ENCODE measurements at places on chromosomes 3 and 15.

- DNase-seq, result no peak
These were observed 486 bp downstream of the CDIN1 start for GRCh38 chr15:36579792-36580431.

GRCh38 chr15:59251001-59251845 is 44.6 kb downstream of the LDHAL6B start:
- DNase-seq, result no peak

GRCh38 chr3:152943645-152944044 is 108.7 kb downstream of the P2RY1 start:
- DNase-seq, result no peak

GRCh38 chr3:15387171-15387581 is 40.2 kb downstream of the METTL6 start:
- DNase-seq, result peak; percentile 30

- DNase-seq, result no peak
These were observed 212.7 kb downstream of the C3orf38 start for GRCh38 chr3:88362428-88362827.

GRCh38 chr15:42890161-42890913 is 30.2 kb downstream of the TTBK2 start:
- peak; percentile 68 for DNase-seq

DNA sequence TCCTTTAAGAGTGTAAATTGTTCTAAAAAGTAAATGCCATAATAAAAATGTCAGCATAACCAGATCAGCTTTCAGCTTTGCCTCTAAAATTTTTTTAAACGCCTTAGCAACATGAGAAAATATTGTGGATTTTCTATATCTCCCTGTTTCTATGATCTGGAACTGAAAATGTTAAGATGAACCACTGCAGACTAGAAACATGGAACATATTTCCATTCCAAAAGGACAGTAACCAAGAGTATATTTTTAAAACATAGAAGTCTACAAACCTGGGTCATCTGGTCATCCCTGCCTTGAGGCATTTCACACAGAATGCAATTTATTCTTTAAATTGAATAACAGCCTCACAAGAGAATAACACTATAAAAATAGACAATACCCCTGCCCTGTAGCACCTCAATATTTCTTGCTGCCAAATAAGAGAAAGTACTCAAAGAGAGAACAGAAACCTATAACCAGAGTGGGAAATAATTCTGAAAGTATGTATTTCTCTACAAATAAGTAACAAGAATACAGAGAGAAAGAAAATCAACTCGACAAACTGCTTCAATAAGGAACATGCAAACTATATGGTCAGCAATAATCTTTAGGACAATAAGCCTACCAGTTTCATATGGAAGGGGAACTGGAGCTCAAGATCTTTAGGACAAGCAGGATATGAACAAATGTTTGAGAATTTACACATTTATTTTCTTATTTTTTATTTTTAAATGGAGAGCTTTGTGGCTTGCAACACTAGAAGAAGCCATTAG is 949.0 kb downstream of the EPHA3 start:
- no peak for DNase-seq

DNA sequence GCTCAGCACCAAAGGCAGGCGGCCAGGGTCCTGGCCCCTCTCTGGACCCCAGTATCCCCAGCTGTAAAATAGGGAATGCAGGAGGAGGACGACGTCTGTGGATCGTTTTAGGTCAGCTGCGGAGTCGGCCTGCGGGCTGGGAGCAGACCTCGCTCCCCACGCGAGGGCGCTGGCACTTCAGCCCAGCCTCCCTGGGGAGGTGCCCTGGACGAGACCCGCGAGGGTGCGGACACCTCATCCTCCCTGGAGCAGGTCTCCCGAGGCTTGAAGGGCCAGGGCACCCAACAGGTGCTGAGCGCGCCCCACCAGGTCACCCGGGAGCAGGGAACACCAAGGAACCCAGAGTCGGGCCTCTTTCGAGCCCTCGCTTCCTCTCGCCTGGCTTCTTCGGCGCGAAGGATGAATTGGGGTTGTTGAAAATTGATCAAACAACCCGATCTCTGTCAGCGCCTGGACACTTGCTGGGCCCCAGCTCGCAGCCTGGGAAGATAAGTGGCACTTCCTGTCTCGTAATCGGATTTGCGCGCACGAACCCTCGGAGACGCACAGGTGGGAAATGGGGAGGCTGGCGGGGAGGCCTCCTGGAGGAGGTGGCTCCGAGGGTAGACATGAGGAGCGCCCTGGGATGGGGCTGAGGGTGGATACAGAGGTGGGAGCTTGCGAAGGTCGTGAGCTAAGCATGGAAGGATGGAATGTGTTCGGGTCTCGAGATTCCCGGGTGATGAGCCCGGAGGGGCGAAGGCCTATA is 588 bp upstream of the VIPR1 start:
- DNase-seq, result no peak

DNA sequence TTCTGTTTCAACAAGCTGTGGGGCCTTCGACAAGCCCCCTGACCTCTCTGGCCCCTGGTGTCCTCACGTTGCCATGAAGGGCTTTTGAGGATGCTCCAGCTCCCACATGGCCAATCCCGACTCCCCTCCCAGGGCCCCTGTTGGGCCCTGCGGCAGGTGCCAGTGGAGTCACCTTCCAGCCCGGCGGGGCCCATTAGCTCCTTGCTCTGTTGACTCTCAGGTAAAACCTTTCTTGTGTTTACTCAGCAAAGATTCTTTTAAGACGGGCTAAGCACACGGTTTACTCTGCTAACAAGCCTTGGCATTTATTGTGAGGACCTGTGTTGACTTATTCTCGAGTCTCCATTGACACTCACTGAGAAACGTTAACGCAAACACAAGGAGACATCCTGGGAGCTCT is 15.0 kb downstream of the RPLP1 start:
- no peak for DNase-seq

DNA sequence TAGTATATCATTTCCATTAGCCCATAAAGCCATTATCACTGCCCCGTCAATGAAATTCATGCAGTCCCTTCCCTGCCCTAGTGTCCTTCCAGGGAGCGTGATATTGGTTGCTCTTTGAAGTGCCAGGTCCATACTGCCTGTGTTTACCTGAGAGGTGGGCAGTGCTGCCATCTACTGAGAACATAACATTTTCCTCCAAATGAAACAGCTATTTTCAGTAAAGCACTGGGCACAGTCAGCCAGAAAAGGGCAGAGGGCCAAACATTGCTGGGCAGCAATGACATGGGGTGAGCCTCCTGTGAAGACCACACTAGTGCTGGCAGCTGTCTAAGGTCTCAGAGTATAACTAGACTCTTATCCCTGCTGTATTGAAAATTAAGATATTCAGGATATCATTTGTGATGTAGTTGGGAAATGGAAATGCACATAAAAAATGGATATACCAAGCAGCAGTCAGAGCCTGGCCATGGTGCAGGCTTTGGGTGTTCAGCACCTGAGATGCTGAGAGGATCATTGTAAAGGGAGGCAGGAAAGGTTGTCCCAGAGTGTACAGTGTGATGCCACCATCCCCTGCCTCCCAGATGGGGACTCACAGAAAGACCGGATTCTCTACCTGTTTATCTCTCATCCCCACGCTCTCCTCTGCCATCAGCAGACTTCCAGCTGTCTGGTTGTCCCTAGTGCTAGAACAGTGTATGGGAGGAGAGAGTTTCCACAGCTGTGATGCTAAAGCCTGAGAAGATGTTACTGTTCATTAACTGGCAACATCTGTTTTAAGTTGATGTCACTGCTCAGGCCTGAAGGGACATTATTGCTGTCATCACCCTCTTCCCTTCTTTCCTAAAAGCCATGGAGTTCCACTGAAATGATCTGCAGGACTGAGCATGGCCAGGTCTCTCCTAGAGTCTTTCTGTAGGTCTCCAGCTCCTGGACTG is 108.8 kb downstream of the ARNT2 start:
- DNase-seq, result no peak

- no peak for DNase-seq
These were observed 67.3 kb downstream of the PTPRG start for GRCh38 chr3:61628636-61629035.

- no peak for DNase-seq
These were observed 292.1 kb downstream of the LSAMP start for GRCh38 chr3:116153174-116153573.

DNA sequence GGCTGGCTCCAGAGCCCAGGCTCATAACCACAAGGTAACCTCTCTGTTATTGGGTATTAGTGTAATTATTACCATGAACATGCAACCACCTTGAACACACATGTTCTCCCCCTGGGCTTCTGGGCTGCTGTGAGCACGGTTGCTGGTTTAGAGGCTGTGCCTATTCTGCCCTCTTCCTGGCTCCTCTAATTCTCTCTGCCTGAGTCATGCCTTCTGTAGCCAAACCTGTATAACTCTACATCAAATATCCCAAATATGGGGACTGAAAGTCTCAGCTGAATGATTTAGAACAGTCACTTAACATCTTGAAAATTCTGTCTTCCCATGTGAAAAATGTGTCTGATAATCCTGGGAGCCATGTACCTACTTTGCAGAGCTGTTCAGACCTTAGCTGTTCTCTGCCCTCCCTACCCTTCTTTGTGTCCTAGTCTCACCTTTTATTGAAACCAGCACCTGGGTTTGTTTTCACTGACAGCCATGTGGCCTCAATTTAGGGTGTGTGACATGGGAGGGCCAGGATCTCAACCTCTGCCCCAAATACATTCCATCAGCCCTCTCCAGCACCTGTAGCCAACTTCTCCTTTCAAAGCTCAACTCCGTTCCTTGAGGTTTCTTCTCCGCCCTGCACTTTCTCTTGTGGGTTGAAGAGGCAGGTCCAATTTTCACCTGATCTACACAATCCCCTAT is 60.7 kb downstream of the PDZRN3 start:
- peak; percentile 22 for DNase-seq

DNA sequence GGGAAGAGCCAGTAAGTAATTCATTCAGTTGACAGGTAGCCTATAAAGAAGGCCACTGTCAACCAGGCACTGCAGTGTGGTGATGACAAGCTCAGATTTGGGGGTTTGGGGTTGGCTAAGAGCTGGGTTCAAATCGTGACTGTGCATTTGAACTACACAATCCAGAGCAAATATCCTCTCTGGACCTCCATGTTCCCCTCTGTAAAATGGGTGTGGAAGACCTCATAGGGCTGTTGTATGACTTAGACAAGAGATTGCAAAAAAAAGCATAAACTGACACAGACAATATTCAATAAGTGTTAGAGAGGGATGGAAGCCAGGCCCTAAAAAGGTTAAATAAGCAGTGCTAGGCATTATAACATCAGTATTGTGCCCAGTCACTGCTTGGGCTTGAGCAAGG is 59.7 kb upstream of the CTDSPL start:
- no peak for DNase-seq

DNA sequence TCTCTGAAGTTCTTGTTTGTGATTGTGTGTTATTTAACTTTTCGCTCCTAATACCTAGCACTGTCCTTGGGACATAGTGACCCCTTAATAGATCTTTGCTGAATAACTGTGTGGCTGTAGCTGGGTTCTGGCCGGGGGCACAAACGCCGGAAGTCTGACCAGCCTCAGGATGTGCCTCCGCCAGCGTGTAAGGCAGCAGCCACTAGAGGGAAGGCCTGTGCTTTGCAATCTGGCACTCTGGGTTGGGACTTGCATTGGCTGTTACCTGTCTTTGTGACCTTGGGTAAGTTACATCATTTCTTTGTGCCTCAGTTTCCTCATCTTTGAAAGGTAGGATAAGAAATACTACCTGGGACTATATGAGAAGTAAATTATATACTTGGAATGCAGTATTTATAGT is 158.7 kb downstream of the GHSR start:
- no peak for DNase-seq

- DNase-seq, result peak; percentile 42
These were observed at the start of gene ACTC1 for GRCh38 chr15:34795267-34796081. ACTC1 (minus strand) TSS chr15:34795549; CDS start chr15:34794808, 741 bp downstream.

DNA sequence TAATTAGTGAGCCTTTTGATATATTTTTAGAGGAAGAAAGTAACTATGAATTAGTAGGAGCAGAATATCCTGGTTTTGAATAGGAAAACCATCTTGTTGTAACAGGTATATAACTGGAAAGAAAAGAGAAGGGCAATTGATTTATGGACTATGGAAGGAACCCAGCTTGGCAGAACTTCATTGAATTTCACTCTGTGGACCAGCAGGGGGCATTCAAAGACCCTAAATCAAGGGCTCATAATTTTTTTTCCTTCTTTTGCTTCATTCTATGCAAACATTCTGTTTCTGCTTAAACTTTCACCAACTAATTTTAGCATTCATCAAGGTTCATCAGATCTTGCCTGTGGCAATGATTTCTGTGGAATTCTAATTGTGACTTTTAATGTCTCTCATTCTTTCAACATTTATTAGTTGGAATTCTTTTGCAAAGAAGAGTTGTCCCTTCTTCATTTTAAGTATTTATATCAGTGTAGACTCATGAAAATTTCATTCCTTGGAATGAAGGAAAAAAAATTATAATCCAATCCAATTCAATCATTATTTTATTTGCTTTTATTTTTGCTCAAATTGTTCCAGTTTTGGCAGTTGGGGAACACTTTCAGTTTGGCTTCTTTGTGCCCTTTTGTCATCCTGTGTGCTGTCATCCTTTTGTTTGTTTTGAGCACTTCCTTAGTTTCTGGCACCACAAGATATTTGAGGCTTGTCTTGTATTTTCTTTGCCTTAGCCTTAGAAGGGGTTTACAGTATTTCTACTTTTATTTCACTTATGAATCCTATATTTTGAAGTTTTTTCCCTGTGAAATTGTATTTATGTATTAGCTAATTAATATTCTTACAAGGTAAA is 30.4 kb downstream of the NXPE3 start:
- DNase-seq, result peak; percentile 49

GRCh38 chr3:77606372-77606771 is 566.5 kb downstream of the ROBO2 start:
- no peak for DNase-seq

DNA sequence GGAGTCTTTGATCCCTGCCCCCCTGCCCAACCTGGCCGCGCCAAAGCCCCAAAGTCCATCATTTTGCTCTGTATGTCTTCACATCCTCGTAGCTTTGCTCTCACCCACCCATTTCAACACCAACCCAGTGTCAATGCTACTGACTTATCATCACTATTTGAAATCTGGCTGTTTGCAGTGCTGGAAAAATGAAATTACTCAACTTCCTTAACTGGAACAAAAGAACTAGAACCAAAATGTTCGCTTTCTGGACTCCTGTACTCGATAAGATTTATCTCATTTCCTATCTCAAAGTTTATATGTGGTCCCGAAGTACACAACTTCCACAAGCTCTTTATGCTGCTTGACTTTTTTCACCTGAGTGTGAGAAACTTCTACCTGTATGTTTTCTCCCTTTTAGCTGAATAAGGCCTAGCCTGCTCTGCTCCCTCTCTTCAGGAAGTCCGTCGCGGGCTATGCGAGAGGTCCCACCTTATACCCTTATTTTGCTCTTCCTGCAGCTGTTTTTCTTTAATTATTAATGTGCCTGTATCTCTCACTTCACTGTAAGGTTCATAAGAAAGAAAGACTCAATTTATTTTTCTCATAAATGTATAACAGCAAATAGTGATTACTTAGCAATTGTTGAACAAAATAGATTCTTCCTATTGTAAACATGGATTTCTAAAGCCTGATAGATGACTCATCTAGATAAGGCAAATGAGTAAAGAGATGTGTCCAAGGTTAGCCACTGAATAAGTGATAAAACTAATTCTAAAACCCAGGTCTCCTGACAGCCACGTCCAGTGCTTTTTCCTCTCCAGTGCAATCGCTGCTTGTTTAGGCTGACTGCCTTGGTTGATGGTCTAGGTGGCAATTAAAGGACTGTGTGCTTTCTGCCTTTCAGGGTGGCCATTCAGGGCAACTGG is 464.1 kb upstream of the TPRG1 start:
- no peak for DNase-seq

- DNase-seq, result no peak
These were observed 463.5 kb downstream of the TAFA4 start for GRCh38 chr3:68468695-68469375.

- DNase-seq, result peak; percentile 27
These were observed 48.8 kb downstream of the CHRD start for GRCh38 chr3:184428561-184429175.

GRCh38 chr3:135731546-135731945 is 234.0 kb upstream of the PPP2R3A start:
- no peak for DNase-seq
